ENCODE measurements at places on chromosomes 3 and 15.

- DNase-seq, result no peak
Measured at GRCh38 chr15:68637767-68638404, 59.1 kb downstream of the CORO2B start.

DNA sequence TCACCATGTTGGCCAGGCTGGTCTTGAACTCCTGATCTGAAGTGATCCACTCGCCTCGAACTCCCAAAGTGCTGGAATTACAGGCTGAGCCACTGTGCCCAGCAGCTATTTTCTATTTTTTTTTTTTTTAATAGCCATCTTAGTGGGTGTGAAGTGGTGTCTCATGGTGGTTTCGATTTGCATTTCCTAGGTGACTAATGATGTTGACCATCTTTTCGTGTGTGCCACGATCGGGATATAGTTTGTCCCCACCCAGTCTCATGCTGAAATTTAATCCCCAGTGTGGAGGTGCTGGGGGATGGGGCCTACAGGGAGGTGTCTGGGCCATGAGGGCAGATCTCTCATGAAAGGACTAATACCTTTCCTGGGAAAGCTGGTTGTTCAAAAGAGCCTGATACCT lies 41.8 kb upstream of the MUC13 start:
- no peak for DNase-seq

- no peak for DNase-seq
Measured at GRCh38 chr15:81478354-81478753, 104.3 kb upstream of the TMC3 start.

DNA sequence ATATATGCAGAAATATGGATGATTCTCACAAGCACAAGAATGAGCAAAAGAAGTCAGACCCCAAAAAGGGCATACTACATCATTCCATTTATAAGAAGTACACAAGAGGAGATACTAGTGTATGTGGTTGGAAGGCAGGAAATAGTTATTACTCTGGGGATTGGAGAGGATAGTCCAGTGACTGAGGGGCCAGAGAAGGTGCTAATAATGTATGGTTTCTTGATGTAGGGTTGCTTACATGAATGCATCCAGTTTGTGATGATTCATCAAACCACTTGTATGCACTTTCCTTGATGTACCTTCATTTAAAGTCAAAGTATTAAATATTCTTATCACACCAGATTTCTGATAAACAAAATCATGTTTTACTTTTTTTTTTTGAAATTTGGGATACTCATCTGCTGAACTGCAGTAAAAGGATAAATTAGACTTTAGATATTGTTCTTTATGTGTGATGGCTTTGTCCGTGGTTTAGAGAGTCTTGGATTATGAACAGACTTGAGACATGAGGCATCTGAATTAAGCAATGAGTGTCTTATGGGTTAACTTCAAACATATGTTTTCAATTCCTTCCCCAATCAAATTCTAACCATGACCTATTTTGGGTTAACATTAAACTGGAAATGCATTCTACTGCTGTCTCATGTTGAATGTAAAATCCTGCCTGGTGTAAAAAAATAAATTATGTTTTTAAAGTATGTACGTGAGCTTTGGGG lies 171.2 kb downstream of the SEMA6D start:
- no peak for DNase-seq

DNA sequence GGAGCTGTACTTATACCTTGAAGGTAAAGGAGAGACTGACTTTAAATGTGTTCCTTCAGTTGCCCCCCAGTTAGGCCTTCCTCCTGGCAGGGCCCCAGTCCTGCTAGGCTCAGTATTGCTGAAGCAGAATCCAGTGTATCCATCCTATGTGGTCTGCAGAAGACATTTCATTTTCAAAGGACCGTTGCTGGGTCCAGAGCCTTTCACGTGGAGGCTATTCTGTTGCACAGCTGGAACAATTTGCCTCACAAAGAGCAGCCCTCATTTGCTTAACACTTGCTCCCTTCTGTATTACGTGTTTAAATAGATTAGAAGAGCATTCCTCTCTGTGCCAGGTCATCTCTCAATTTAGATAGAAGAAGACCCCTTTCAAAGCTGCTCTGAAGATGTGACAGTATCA lies 78.9 kb upstream of the CFAP20DC start:
- DNase-seq, result no peak

- no peak for DNase-seq
Measured at GRCh38 chr15:27844018-27844666, 255.0 kb downstream of the OCA2 start.

- no peak for DNase-seq
Measured at GRCh38 chr15:68301301-68301700, 23.8 kb downstream of the FEM1B start.

GRCh38 chr3:44117239-44117638 lies 124.4 kb upstream of the TOPAZ1 start:
- DNase-seq, result no peak

DNA sequence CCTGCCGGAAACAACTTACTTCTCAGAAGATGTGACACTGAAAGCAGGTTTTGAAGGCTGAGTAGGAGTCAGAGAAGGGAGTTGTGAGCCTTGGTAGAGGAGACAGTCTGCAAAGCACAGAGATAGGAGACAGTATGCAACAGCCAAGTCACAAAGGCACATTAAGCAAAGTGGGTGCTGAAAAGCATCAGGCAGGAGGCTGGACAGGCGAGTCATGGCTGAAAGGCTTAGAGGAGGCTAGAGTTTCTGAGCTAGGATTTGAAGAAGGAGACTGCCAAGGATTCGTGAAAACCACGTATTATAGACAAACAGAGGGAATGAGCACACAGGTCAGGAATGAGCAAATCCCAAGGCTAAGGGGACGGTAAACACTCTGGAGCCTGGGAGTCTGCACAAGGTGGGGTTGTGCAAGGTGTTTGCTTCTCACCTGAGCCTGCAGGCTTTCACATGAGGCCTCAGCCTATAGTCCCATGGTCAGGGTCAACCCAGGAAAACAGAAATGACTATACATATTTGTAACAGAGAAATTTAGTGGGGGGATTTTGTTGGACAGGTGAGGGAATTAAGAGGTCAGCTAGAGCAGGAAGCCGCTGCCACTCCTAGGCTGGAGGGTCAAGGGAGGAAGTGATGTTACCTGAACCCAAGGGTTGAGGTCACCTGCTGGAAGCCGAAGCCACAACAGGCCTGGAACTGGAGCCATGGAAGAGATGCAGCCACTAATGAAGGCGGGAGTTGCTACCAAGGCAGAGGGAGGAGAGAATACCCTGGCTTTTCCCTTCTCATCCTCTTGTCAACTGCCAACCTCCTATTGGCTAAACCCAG lies 23.1 kb upstream of the TRIM71 start:
- no peak for DNase-seq

- DNase-seq, result no peak
Measured at GRCh38 chr15:73120269-73120668, 68.0 kb downstream of the NEO1 start.

DNA sequence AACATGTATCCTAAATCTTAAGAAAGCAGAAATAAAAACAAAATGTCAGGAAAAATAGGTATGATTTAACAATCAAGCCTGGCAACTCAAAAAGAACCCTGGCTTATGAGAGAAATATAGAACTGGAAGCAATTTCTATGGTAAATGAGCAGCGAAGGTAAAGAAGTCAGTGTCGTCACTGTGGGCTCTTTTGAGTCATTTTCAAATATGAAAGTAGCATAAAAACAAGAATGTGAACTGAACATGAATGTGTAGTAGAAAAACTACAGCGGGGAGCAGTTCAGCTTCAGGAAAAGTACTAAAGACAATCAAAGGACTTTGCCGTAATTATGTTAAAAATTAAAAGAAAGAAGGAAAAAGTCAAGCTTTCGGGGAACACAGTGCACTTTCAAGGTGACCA lies 17.5 kb downstream of the LSG1 start:
- DNase-seq, result no peak

DNA sequence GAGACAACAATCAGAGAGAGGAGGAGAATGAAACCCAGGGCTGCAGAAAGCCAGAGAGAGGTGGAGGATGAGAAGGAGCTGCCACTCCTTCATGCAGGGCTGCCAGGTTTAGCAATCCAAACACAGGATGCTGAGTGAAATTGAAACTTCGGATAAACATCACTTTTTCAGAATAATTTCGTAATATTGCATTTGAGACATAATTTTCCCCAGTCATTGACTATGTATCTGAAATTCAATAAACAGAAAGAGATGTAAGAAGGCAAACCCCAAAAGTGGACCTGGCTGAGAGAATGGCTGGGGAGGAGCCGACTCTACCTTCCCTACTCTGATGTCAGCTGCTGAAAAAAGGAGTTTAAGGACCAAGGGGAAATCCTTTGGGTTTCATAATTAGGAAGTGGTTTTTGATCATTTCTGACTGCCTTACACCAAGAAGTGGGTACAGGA lies 33.8 kb downstream of the SLC9A9 start:
- DNase-seq, result no peak

- DNase-seq, result no peak
Measured at GRCh38 chr15:70562906-70563305, 200.5 kb downstream of the UACA start.

DNA sequence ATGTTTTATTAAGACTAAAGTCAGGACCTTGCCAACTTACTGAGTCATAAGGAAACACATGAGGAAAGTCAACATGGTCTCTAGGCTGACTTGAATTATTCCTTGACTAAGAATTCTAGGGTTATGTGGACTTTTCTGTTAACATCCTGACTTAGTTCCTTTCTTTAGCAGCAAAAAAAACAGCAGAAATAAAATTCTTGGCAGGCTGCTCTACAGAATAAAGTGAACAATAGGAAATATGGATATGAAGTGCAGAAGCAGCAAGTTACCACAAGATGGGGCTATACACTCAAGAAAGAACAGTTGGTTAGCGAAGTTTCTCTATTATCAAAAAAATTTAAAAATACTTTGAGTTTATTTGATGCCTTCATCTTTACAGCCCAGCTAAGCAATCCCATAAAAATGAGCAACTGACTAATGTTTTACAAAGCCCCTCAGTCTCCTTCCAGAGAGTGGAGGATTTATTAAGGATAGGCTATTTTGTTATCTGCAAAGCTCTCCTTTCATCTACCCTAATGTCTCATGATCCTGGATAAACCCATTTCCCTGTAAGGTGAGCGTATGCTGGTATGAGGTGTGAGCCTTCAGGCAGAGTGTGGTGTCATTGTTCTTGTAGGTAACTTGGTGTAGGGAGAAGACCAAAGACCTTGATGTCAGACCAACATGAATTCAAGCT lies 23.1 kb upstream of the MCCC1 start:
- peak; percentile 42 for DNase-seq

- no peak for DNase-seq
Measured at GRCh38 chr3:123397921-123398785, 50.7 kb downstream of the ADCY5 start.

GRCh38 chr3:152177757-152178156 lies 91.0 kb upstream of the MBNL1 start:
- DNase-seq, result no peak

DNA sequence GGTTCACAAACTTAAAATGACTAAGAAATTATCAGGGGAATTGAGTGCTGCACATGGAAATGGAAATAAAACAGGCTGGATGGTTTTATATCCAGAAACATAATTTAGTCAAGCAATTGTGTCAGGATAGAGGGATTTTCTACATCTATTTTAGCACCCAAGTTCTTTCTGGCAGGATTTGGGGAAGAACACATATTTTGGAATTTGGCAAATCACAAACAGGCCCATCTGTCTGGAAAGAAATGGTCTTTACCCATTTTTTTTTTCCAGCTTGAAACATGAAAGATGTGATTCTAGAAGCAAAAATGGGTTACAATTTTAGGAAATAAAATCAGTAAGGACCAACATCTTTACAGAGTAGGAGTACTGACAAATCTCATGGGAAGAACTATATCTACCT lies 14.4 kb upstream of the UNC13C start:
- no peak for DNase-seq

- no peak for DNase-seq
Measured at GRCh38 chr15:35013370-35013769, 25.3 kb upstream of the ZNF770 start.

GRCh38 chr3:112247900-112248299 lies 46.1 kb downstream of the SLC9C1 start:
- DNase-seq, result no peak

DNA sequence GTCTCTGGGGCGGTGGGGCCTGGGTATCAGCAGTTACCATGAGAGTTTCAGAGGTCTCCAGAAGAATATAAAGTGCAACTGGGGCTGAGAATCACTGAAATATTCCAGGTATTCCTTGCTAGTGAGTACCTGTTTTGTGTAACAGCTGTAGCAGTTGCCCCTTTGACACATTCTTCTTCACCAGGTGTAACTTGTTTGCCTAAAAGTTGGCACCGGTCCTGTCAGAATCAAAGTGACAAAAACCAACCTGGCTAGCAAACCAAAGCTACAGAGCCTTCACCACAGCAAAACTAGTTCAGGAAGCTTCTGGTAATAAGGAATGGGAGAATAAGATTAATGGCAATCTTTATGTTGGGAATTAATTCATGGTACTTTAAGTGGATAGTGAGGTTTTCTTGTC lies 296.0 kb downstream of the NAALADL2 start:
- no peak for DNase-seq

DNA sequence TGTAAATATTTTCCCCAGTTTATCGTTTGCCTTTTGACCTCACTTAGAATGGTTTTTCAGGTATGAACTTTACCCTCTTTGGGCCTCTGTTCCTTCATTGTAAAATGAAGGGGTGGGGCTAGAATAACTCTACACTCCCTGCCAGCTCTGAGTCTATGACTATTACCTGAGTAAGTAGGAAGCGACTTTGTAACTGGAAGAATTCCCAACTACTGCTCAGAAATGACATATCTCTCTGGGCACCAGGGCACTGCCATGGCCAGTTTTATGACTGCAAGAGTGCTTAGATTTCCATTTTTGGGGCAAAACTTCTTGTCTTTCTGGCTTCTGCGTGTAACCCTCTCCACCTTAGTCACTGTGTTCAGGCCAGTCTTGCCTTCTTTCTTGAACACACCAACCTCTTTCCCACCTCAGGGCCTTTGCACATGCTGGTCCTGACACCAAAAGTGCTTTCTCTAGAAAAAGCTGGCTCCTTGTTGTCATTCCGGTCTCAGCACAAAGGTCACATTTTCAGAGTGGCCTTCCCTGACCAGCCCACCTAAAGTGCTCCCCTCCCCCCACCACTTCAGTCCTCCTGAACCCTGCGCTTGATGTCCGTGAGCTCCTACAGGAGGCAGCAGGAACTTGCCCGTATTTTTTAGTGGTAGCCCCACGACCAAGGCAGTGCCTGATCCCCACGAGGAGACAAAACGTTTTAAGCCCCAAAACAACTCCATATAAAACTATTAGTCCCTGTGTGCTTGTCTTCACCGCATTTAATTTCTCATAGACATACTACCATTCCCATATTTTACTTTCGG lies 25.6 kb downstream of the CDCP1 start:
- DNase-seq, result no peak

- DNase-seq, result no peak
Measured at GRCh38 chr3:140093742-140094141, 158.8 kb downstream of the CLSTN2 start.

DNA sequence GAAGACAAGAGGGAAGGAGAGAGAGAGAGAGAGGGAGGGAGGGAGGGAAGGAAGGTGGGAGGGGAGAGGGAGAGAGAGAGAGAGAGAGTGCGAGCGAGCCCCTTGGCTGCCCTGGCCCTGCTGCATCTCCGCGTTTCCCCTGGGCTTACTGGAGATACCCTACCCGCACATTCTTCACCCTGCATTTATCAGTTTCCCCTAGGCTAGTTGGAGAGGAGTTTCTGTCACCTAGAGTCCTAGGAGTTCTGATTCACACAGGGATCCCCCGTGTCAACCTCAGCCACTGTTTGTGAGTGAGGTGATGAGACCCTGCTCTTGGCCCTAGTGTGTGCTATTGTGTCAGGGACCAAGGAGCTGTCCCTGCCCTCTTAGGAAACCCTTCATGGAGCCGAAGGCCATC lies 18.7 kb downstream of the BHLHE40 start:
- no peak for DNase-seq
